Non-pigmented ciliary epithelial cell (primary cell): ENCODE measurements at places on chromosomes 5 and 9.
A peak's percentile ranks its signal among the peaks of the same experiment; 100 is the strongest.

- DNase-seq, result no peak
Observed at GRCh38 chr5:171499611-171500010, 80.2 kb downstream of the FGF18 start.

GRCh38 chr9:129910628-129911567, 75.6 kb downstream of the USP20 start:
- DNase-seq, result peak; percentile 100

- no peak for DNase-seq
Observed at GRCh38 chr5:153066281-153066680, 424.2 kb upstream of the GRIA1 start.

DNA sequence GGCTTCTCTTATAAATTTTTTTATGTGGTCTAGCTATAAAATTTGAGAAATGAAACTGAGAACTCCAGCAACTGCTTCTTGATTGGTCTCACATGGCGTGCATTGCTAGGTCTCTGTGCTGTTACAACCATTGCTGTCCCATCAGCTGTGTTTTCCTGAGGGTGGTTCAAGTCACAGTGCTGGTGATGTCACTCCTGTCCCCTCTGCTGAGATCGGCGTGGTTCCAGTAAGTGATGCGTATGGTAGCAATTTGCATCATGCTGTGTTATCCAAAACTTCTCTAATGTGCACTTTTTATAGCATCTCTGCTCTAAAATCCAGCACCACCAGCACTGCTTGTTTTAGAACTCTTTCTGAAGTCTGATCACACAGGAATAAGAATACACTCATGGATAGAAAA, 112.6 kb upstream of the ZNF608 start:
- no peak for DNase-seq

GRCh38 chr5:136007271-136007670, 21.5 kb upstream of the TGFBI start:
- DNase-seq, result no peak

DNA sequence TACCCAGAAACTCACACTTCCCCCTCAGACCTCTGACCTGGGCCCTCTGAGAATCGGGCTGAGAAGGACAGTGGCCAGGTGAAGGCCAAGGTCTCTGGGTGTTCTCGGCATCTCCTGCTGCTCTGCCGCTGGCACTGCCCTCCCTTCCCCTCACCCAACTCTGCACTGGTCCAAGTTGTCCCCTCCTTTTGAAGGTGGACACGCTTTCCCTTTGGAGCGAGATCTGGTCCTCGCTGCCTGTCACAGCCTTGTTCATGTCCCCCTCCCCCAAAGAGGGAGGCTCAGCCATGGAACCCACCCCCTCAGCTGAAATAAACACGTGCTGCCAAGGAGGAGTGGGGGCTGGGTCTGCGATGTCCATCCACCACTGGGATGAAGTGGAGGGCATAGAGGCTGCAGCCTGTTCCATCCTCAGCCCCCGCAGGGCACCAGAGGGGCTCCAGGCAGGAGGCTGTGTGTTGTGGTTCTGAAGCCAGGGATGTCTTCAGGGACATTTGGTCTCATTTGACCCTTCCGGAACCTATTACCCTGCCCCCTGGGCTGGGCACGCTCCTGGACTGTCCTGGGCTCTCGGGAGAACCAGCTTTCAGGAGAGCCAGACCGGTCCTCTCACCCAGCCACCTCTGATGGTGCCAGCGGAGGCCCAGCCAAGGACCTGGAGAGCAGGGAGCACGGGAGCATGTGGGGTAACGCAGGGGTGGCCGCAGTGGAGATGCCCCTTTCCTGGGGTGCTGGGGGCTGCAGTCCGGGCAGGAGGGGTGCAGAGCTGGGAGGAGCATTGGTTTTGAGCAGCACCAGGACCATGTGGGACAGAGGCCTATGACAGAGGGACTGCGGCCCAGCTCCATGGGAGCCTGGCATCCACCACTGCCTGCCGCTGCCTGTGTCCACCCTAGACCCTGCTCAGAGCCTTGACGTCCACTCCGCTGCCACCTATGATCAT, 4.7 kb upstream of the LCN2 start:
- DNase-seq, result no peak

- DNase-seq, result no peak
Observed at GRCh38 chr9:68793605-68794343, 88.7 kb downstream of the PIP5K1B start.

GRCh38 chr5:40383749-40384651, 295.7 kb upstream of the PTGER4 start:
- no peak for DNase-seq

DNA sequence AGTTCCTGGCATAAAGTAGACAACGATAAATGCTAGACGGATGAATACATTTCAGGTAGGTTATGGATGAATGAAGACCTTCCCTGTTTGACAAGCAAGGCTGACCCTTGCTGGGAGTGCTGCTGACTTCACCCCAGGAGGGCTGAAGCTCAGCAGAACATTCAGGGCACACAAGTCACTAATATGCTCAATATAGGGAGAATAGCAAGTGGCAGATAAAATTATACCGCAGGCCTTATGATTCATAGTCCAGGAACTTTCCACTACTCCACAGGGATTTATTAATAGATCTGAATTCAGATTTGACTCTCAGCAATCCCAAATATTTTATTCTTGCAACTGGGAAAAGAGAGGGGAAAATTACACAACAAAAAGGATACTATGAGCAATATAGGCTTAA, 38.2 kb upstream of the GRAMD2B start:
- DNase-seq, result peak; percentile 64

- no peak for DNase-seq
Observed at GRCh38 chr5:94499806-94500205, 118.6 kb downstream of the KIAA0825 start.

GRCh38 chr9:131447600-131447999, 53.7 kb downstream of the PRRC2B start:
- DNase-seq, result no peak

DNA sequence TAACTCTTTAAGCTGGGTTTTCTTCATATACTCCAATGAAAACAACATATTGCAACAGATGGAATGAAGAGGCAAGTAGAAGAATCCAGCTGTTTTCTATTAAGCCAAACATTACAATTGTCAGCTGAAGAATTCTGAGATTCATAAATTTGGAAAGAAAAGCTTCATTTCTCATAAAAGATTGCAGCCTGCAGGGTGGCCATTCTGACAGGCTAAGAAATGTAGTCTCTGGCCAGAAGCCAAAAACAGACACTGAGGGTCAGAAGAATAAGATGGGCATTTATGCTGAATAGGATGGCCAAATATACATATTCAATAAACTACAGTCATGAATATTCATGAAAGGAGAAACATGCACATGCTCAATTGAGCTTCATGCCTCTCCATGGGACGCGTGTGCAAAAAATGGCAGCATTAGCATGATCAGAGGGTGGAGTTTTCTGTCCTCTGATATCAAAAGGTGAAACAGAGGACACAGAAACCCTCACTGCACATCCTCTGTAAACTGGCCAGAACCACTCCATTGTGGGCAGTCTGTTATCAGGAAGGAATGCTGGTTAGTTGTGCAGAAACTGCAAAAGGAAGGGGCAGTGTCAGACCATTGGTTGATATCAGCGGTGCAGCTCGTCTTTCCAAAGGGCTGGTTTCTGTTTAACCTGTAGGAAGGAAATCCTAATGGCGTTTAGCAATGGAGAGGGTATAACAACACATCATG, 50.2 kb downstream of the FXN start:
- no peak for DNase-seq

DNA sequence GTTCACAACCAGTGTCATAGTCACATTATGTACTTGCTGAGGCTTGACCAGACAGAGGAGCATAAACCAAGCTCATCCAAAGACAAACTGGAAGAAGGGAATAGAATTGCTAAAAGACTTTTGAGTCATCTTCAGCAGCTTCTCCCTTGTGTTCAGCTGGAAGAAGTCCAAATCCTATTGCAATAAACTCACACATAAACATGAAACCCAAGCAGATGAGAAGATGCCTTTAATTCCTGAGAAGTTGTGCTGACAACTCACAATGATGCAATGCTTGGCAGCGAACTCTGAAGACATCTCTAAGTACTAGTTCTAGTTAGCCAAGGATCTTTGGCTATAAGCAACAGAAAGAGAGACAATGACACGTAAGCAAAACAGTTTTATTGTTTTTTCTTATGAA, 642.1 kb downstream of the KCTD16 start:
- peak; percentile 70 for DNase-seq

DNA sequence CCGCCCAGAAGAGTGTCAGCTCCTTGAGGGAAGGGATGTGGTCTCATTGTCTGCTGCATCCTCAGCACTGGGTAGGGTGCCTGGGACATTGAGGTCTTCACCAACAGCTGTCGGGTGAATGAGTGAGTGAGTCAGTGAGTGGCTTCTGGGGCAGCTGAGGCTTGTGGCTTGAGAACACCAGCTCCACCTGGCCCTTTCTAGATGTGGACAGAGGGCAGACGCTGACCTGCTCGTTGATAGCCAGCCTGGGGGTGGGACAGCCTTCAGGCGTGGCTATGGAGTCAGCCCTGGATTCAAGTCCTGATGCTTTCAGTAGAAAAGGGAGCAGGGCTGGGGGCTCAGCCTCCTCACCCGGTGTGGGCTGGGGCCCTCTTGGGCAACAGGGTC, 215.1 kb downstream of the C9orf50 start:
- DNase-seq, result no peak

GRCh38 chr5:113214606-113215323, 220.0 kb downstream of the TSSK1B start:
- DNase-seq, result no peak

- no peak for DNase-seq
Observed at GRCh38 chr9:14881006-14881405, 29.2 kb downstream of the FREM1 start.

DNA sequence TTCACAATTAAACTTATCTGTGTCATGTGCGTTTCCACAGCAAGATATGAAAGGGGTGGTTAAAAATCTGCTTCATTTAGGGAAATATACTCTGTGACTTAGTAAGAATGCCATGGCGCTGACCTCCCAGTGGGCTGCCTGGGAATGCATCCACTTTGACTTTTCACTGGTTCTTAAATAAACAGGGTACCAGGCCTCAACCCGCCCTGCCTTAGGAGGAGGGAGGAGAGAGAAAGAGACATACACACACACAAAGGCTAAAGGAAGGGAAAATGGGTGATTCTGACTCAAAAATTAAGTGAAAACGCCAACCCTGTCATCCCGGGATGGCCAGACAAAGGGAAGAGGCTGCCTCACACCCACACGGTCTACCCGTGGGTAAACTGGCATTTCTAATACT, 122.1 kb downstream of the EBF1 start:
- DNase-seq, result no peak

- DNase-seq, result no peak
Observed at GRCh38 chr5:148873690-148874485, 47.5 kb downstream of the ADRB2 start.

DNA sequence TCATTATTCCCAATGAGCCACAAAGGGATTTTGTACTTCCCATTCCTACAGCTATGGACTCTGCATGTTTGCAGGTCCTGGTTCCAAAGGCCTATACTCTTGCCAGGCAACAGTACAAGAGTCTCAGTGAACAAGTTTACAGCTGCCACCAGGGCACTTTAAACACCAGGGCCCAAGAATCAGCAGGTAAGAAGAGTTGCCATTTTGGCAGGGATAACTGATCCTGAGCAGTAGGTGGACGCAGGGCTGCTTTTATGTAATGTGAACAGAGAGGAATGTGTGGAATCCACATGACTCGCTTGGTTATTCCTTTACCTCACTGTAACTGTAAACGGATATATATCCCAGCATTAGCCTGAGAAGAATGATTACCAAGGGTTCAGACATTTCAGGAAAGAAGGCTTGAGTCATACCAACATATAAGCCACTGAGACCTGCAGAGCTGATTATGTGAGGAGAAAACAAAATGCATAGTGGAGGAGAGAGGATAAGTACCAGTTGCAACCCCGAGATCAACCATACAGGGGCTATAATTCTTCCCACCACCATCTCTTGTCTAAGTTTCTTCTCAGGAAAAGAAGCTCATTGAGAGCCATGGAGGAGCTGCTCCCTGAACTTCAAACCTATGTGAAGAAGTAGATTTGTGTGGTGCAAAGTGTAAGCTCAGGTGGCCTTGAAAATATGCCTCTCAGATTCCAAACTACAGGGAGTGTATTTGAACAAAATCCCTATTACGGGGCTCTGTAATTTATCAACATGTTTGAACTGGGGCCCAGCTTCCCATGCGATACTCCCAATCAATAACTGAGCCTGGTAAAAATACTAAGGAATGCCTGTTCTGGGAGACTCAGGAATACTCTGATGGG, 24.6 kb downstream of the RAPGEF6 start:
- DNase-seq, result peak; percentile 87

DNA sequence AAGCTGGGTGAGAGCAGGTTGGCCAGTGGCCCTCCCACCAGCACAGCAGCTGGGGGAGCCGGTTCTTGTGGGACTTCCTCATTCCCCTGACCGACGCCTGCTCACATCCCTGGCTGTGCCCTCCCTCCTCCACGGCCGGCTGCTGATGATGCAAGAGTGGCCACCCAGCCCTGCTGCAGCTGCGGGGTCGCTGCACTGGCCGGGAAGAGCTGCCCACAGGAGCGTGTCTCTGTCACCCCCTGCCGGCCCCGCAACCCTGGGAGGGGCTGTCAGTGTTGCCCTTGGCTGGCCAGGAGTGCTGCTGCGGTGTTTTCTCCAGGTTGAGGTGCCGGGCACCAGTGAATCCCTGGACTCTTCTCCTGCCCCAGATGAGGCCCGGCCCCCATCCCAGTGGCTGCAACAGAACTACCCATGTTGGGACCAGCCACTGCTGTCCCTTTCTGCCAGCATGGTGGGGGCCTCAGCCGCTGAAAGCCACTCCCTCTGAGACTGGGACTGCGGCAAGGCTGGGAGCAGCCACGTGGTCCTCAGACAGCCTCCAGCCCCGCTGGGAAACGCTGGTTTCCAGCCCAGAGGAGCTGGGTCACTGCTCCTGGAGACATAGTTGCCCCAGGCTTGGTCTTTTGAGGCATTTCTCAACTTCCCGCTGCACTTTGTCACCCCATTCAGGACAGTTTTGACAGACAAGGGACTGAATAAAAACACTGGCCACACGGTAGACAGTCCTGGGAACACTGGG, 739 bp downstream of the CARD9 start:
- DNase-seq, result peak; percentile 15

- DNase-seq, result no peak
Observed at GRCh38 chr5:4533457-4534105, 606.5 kb upstream of the ADAMTS16 start.

- no peak for DNase-seq
Observed at GRCh38 chr5:95850391-95850894, 27.9 kb upstream of the GLRX start.
